NCI-H187 treated with DMSO at 0.1 percent for 48 hours (cell line): ENCODE measurements at places on chromosomes 5 and 9.

GRCh38 chr5:175001876-175002645, 277.7 kb downstream of the MSX2 start:
- no peak for DNase-seq

- no peak for DNase-seq
Observed at GRCh38 chr5:132506094-132506692, 15.6 kb upstream of the IRF1 start.

GRCh38 chr5:1550287-1551076, 26.7 kb upstream of the LPCAT1 start:
- DNase-seq: no peak

DNA sequence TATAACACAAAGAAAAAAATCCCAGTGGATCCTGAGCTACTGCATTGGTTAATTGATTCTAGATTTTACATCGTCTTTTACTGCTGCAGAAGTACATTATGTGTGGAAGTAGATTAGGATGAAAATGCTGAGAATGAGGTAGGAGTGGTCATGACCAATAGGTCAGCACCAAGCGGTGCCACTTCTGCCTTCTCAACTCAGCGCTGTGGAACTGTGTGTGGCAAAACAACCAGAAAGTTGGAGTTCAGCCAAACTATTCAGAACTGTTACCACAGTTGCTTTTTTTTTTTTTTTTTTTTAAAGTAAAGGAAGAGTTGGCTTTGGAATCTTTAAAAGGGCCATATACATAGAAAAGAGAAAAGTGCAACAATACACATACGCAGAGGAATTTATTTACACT, 24.2 kb downstream of the POU5F2 start:
- DNase-seq: no peak

DNA sequence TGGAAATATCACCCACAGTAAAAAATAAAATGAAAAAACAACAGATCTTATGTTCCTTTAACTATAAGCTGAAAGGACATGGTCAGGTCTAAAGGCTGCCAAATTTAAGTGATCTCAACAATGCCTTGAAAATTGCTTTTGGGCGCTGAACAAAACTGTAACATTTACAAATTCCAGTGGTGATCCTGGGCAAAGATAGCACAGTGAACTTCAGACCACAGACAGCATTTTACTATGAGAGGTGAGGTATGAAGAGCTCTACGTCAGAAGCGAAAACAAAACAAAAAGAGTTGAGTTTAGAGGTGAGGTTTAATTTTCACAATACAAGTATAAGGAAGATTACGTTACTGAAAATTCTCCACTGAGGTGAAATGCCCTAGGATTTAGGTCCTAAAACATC, 165.8 kb upstream of the STK32A start:
- no peak for DNase-seq

DNA sequence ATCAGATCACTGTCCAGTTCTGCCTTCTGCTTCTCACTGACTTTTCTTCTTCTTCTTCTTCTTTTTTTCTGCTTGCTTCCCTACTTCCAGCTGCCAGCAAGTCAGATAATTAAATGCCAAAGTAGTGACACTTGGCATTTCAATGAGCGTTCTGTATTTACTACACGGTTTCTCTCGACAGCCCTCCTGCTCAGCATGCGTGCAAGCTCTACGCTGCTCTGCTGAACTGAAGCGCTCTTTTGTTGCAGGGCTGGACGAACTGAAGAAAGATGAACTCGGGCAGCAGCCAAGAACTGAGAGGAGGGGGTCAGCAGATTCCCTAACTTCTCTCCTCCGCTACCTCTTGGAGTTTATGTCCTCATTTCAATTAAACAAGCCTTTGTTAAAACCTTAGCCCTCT, 319.1 kb downstream of the GLIS3 start:
- DNase-seq: peak; percentile 44

DNA sequence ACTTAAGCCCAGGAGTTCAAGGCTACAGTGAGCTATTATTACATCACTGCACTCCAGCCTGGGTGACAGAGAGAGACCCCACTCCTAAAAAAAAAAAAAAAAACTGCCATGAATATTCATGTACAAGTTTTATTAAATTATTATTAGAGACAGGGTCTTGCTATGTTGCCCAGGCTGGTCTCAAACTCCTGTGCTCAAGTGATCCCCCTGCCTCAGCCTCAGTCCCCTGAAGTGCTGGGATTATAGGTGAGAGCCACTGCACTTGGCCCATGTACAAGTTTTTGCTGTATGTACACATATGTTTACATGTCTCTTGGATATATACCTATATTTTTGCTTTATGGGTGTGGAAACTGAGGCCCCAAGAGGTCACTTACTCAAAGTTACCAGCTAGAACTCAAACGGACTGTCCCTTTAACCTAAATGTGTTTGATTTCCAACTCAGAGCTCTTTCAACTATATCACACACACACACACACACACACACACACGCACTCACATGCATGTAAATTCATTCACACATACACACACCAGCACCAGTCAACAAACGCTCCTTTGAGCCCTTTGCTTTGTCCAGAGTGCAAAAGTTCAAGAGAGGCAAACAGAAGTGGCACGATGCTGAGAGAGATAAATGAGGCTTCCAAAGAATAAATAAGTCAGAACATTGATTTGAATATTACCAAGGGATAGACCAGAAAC, 42.3 kb upstream of the STRBP start:
- DNase-seq: no peak

- DNase-seq: no peak
Observed at GRCh38 chr5:88693071-88693932, 189.7 kb downstream of the MEF2C start.

DNA sequence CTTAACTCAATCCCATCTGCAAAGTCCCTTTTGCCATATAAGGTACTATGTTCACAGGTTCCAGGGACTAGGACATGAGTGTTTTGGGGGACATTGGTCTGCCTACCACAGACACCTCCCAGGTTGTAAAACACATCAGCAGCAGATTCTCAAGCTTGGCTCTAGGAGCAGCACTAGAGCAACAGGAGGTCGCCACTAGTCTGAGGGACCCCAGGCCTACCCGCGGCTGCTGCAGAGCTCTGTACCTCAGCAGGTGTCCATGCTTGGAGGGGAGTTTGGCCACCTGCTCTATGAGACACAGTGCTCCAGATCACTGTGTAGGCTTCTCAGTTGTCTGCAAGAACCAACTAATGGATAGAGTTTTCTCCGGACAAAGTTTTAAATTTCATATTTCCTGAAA, 262.2 kb upstream of the ARRDC3 start:
- DNase-seq: no peak

- no peak for DNase-seq
Observed at GRCh38 chr5:2802693-2803365, 51.4 kb upstream of the IRX2 start.

DNA sequence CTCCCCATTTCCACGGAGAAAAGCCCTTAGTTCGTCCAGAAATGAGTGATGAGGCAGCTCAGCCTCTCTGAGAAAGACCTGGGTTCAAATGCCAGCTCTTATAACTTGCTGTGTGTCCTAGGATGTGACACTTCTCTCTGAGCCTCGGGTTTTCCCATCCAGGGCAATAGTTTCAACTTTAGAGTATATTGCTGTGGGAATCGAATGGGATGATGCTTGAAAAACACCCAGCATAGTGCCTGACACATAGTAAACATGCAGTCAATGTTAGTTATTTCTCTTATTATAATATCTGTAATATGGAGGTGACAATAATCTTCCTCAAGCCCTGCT, 430 bp upstream of the MAPKAP1 start:
- DNase-seq: no peak

DNA sequence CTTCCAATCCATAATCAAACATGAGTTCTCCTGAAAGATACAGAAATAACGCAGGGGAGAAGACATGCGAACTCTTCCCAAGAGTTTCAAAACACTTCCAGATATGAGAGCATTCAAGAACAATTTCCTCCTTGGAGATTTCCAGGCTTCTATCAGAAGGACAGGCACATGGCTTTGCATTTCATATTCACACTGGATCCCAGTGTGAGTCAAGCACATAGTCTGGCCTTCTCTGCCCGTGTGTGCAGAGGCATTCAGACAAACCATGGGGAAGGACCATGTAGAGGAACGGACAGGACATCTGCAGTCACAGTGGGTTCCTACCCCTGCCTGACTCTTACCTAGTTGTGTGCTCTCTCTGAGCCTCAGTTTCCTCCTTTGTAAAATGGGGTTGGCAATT, 384.5 kb downstream of the NTRK2 start:
- DNase-seq: no peak

- DNase-seq: no peak
Observed at GRCh38 chr5:15598294-15598902, 98.4 kb downstream of the FBXL7 start.

DNA sequence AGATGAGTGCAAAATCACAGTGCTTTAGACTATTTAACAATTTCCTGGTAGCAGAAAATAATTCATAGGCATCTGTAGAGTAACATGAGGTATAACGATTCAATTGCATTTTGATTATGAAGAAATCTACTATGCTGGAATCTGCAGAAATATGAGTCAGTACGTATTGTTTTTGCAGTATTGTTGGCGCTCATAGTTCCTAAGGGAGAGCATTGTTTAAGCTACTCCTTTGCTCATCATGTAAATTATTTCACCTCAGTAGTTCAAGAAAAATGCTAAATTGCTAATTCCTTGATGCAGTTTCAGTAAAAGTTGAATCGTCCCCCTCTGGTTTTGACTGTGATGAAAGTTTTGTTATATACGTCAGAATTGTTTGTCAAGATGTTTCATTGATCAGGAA, 458.4 kb downstream of the HINT1 start:
- no peak for DNase-seq

- no peak for DNase-seq
Observed at GRCh38 chr5:132979367-132979940, 16.0 kb upstream of the AFF4 start.

- no peak for DNase-seq
Observed at GRCh38 chr5:129271308-129271707, 176.8 kb downstream of the ISOC1 start.

DNA sequence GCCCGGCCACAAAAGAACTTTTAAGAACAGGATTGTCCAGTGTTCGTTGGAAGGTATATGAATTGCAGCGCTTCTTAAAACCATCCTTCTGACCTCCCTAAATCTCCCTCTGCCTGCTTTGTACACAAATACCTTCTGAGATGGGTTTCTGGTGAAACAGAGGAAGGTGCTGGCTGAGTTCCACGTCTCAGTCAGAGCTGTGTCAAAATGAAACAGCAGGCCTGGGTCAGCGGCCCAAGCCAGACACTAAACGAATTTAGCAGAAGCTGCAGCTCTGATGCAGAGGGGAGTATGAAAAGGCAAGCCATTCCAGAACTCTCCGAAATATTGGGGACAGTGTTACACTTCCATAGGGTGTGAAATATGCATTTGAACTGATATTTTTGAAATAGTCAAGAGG, 37.8 kb upstream of the CRB2 start:
- no peak for DNase-seq

GRCh38 chr5:44398382-44398781, 9.2 kb upstream of the FGF10 start:
- no peak for DNase-seq

DNA sequence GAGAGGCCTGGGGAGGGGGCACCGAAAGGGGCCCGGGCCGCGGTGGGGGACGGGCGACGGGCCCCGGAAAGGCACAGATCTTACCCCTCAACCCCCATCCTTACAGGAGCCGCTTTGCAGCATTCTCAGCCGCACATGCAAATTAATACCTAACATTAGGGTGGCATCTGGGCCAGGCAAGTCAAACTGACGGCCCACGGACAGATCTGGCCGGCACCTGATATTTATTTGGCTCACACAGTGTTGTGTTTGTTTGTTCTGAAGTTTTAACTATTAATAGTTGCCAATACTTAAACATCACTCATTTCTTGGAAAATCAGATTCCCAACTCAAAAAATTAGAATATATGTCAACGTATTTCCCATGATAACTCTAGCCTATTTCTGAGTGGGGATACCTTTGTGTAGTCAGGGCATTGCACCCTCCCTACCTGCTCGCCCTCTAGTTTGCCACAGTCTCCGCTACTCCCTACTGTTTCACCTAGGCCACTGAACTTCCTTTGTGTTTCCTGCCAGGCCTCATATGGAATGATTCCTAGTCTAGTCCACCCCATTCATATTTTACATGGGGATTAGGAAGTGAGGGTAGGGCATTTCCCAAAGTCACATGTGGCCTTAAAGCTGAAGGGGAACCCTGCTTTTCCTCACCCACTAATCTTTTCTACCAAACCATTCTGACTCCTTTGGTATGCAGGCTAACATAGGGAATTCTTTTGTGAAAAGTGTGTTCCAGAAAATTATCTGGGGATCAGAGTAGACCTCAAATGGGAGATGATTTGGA, 71.9 kb upstream of the LARP1 start:
- DNase-seq: no peak

- DNase-seq: no peak
Observed at GRCh38 chr5:144465441-144465840, 294.8 kb downstream of the KCTD16 start.

GRCh38 chr5:96924016-96924443, 11.8 kb upstream of the LNPEP start:
- DNase-seq: no peak

DNA sequence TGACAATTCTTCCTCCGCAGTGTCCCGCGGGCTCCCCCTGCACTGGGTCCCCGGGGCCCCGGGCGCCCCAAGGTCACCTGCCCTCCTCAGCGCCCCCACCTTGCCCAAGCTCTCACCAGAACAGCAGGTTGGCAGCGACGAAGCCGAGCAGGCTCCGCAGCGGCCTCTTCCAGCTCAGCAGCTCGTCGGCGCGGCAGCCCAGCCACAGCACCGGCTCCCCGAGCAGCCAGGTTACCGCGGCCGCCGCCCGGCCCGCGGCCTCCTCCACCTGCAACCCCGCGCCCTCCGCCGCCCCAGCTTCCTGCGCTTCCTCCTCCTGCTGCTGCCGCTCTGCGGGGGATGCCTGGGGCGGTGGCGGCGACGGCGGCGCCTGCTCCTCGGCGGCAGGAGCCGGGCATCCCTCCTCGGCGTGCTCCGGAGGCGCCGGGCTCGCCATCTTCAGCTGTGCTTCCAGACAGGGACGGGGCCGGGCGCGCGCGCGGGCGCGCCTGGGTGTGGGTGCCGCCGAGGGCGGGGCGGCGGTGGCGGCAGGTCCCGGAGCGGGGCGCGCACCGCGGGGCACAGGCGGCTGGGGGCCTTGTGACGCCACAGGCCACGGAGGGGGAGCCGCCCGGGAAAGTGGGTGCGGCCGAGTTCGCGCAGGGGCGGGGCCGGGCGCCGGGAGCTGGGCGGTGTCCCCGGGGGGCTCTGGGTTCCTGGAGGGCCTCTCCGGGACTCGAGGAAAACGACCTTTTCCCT, at the start of gene RETREG1:
TSS of gene RETREG1 (minus strand) at position 462 of the 738 bp plus-strand sequence. CDS start at position 436, 26 bp downstream.
- no peak for DNase-seq

DNA sequence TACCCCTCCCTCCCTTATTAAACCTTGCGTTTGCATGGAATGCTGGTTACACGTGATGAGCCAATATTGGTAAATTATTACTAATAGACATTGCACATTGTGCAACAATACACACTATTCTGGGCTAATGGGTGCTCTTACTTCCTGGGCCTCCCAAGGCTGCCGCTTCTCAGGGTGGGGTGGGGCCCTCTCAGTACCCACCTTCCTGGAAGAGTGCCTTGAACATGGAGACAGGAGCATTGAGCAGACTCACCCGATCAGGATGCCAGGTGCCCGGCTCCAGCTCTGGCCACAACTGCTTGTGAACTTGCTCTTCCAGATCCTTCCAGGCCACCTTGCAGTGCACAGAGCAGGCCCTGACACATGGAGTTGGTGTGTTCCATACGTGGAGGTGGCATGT, 24.7 kb upstream of the CEP72 start:
- no peak for DNase-seq

GRCh38 chr5:142798099-142798770, 28.1 kb downstream of the ARHGAP26 start:
- DNase-seq: no peak
